Stimulated activated CD4-positive, alpha-beta T cell treated with anti-CD3 and anti-CD28 coated beads, Interleukin-1b, Interleukin-23, amount 100 ng/mL, for 48 hours (primary cell): ENCODE measurements at places on chromosomes 6 and 20.

- peak; percentile 54 for DNase-seq
These were observed 82.0 kb upstream of the EDN1 start for GRCh38 chr6:12208190-12208589.

DNA sequence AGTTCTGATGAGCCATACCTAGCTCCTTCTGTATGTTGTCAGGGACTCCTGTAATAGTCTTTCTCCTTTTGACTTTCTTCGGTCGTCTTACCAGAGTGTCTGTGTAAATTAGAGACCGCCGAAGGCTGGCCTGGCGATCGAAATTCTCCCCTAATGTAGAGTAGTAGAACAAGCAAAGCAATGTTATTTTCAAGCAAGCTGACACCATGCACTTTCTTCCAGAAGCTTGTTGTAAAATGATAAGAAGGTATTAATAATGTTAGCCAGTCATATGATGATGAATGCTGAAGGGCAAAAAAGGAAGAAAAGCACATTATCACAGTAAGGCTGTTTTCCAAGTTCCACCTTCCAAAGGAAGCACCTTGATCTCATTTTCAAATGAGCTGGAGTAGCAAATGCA lies 37.9 kb downstream of the HEBP2 start:
- no peak for DNase-seq

- no peak for DNase-seq
These were observed 1.2 kb downstream of the PLAGL1 start for GRCh38 chr6:144006736-144007477.

DNA sequence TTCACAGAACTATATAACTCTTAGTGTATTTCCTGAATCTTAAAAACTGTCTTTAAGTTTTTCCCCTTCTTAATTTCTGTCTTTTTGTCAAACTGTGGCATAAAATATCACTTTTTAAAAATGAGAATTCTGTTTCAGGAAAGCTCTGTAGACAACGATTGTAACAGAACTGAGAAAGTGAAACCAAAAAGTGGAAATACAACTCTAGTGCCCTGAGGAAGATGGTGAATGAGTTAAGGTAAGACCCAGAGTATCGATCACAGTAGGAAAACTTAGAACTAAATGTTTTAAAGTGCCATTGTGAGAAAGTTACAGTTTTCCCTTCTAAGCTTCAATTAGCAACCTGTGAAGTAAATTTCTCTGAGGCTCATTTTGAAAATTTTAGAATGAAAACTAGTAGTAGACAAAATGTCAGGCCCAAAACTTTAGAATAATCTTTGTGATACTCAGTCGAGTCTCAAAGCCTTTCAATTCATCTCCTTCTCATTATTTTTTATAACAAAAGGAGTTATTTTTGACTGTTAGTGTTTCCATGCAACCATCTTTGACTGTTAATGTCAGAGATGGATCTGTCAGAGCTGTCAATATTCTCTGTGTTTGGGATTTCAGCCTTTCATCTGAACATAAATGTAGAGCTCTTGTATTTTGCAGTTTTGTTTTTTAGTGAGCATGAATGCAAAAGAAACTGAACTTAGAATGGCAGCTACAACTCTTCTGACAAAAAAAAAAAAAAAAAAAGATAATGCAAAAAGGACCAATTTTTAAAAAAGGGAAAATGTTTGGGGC lies 19.0 kb upstream of the TRDN start:
- no peak for DNase-seq

DNA sequence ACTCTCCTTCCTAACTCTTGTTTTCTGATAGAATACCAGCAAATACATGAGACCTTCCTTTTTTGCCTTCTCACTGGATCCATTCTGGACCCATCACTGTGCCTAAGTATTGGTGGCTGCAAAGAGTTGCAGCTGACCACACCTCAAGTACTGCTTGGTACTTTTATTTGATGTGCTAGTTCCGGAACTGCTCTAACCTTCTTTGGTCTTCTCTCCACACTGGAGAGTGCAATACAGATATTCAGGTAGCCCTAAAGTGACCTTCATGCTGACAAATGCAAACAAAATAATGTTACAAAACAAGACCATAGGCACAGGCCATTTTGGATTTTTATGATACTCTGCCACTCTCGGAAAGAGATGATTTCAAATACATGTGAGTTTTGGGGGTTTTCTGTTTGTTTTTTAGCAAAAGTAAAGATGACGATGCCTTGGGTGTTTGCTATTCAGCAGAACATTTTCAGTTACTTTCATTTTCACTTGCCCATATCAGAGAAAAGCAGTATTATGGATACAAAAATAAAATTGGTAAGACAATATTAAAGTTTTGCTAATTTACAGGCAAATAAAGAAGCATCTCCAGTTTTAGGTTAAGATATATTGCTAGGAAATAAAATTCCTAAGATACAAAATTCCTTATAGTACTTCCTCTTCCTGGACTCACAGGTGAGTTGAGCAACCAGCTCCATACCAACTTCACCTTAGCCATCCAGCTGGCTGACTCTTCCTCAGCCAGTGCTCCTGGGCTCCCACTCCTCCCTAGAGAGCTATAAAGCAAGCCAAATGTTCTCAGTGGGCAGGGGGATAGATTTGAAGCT lies 42.0 kb downstream of the PTPRK start:
- DNase-seq: no peak

- DNase-seq: peak; percentile 4
These were observed 648.8 kb upstream of the AGPAT4 start for GRCh38 chr6:161922631-161923119.

DNA sequence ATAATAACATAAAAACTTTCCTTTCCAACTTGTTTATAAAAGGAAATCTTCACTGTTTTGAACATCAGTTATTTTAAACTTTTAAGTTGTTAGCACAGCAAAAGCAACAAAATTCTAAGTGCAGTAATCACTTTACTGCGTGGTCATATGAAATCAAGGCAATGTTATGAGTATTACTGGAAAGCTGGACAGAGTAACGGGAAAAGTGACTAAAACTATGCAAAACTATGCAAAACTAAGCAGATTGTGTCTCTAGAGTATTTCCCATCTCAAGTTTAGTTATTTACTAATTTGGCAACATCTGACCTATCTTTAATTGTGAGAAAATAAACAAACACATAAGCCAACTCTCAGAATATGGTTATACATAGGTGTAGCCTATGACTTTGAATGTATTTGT lies 10.9 kb upstream of the ANKEF1 start:
- no peak for DNase-seq

GRCh38 chr6:170221753-170222400 lies 69.0 kb downstream of the DLL1 start:
- no peak for DNase-seq

- no peak for DNase-seq
These were observed 120.6 kb downstream of the RCAN2 start for GRCh38 chr6:46370622-46371021.

DNA sequence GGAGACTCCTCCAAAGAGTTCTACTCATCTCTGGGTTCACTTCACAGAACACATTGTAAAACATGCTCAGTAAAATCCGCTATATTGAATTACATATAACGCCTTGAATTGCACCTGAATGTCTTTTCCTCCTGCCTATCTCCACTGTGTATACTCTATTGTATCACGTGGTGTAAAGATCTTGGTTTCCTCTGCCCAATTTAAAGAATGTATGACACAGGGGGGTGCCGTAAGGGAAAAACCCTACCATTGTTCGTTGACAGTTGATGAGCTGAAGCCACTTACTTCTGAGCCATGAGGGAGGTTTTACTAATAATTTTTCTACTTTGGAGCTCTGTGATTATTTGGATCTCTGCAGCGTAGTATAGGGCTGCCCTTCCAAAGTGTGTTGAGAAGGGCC lies 6.0 kb downstream of the ASF1A start:
- DNase-seq: peak; percentile 17

DNA sequence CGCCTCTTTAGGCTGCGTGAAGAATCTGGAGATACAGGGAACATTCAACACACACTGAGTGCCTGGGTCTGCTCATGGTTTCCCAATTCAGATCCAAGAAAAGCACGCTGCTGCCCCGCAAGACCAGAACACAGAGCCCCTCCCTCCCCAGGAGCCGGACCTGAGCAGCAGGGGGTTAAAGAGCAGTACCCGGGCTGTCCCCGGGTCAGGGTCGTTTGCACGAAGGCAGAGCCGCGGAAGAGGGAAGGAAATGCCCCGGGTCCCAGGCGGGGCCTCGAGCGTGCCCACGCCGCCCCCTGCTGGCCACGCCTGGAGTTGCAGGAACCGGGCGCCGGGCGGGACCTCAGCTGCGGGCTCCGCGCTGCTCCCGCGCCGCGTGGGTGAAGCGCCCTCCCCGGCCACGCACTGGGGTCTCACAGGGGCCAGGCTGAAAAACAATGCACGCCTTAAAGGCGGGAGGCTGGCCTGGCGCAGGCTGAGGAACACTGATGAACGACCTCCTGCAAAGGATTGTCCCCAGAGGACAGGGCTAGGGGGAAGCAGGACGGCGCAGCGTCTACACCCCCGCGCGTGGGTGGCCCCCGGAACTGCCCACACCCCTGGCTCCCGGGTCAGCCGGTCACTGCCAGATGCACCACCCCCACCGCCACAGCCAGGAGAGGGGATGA lies 48.9 kb downstream of the ANKRD60 start:
- DNase-seq: peak; percentile 56

DNA sequence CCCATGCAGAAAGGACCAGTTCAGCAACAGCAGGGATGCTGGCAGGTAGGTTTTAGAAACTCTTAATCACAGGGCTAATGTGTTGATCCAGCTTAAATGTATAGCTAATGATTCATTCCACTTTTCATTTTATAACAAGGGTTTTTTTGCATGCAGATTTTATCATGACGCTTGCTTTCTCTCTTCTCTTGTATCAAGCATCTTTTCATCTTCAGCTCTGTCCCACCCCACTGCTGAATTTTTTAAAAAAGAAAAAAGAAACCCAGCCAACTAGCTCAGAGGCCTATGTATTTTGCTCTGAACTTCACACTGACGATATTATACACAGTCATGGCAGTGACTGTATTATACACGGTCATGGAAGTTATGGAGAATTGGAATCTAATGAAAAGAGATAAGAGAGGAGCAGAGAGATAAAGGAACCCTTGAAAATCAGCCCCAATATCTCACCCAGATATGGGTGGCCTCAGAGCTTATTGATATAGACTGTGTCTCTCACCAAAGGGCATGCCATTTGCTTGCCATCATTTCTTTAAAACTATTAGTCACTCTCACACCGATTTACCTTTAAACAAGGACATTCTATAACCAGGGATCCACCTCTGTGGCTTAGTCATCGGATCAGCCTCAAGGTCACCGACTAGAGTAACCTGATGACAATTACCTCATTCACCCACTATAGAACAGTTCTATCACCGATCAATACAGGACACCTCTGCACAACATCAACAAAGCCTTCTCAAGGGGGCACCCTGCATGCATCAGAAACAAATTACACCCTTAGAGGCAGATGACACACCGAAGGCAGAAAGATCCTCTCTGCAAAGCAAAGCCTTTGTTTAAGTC lies 222.0 kb downstream of the ATXN1 start:
- DNase-seq: no peak

DNA sequence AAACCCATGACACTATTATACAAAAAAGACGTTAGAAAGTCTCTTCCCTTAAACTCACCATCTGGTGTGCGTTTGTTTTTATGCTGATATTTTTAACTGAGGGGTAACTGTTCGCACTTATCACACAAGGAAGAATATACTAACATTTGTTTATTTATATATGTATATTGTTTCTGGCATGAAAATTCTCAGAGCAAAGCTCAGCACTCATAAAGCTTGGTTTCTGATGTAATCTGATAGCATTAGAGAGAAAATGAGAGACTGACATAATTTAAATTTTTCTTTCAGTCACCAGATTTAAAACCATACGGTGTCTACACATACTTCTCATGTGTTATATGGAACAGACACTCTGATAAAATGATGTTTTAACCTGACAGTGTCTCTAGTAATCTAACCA lies 6.9 kb downstream of the BLOC1S5 start:
- no peak for DNase-seq

- no peak for DNase-seq
These were observed 89.5 kb upstream of the SIM1 start for GRCh38 chr6:100554228-100554627.

GRCh38 chr6:145534989-145535388 lies 200.3 kb downstream of the EPM2A start:
- DNase-seq: no peak
